Urothelium cell line (cell line): ENCODE measurements at places on chromosomes 4 and X.

DNA sequence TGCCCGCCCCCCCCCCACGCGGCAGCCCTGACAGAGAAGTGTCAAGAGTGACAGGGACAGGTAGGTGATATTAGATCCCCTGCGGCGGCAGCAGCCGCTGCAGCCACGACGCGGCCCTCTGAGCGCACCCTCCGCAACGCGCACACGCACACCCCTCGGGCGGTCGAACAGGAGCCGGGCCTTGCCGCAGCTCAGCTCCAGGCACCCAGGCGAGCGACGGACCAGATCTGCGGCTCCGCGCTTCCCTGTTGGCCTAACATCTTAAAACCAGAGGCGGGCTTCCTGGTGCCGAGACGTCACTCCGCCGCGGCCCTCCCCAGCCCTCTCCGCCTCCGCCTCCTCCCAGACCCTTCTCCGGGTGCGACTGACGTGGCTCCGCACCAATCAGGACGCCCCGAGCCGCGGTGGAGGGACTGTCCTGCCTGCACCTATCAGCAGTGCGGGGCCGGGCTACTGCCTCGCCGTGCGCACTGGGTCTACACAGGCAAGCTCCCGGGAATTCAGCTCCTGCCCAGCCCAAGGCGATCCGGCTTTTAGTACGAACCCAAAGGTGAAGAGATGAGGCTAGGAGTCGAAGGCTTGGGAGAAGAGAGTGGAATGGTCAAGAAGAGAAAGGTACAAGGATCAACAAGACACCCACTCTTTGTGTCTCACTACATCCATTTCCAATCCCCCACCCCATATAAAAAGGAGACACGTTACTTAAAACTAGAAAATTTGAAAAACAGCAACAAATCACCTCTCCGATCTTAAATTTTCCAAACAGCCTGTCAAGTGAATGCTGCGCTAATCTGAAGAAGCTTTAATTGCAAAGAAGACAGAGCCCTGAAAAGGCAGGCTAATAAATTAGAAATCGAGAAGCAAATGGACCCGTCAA is at the start of gene PITX2:
PITX2 (minus strand) TSS at position 237 of the 877 bp plus-strand sequence. CDS start 617 bp downstream, outside the sequence.
- peak; percentile 97 for DNase-seq

- DNase-seq = no peak
These were observed 26.2 kb upstream of the JAKMIP1 start for GRCh38 chr4:6226506-6226905.

DNA sequence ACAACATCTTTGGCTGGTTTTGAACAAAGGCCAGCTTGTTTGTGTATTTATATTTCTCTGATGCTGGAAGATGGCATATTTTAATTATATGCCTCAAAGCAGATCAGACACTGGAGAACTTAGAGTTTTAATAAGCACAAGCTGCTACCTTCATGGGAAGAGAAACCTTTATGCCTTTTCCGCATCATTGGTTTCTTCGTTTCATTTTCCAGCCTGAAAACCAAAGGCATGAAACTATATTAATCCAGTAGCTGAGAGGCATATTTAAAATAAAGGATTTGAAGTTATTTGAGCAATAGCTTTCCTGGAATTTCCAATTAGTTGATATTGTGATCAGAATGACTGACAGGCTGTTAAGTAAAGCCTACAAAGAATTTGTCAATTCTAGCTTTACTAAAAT is 141.0 kb downstream of the ARHGAP24 start:
- DNase-seq = no peak

GRCh38 chr4:44194365-44194764 is 254.2 kb downstream of the KCTD8 start:
- DNase-seq = peak; percentile 14

DNA sequence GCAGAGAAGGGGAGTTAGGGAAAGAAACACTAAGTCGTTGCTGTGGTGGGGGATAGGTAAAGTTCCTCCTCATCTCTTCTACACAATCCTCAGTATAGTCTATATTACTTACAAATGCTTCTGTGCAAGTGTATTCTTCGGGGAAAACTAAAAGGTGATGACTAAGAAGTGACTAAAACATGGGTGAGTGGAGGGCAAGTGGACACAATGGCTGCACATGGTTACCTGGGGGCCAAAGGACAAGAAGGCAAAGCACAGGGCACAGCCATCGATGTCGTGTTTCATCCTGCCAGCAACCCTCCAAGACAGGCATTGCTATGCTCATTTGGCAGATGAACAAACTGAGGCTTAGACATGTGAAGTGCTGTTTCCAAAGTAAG is 35.5 kb upstream of the CCKAR start:
- DNase-seq = no peak

DNA sequence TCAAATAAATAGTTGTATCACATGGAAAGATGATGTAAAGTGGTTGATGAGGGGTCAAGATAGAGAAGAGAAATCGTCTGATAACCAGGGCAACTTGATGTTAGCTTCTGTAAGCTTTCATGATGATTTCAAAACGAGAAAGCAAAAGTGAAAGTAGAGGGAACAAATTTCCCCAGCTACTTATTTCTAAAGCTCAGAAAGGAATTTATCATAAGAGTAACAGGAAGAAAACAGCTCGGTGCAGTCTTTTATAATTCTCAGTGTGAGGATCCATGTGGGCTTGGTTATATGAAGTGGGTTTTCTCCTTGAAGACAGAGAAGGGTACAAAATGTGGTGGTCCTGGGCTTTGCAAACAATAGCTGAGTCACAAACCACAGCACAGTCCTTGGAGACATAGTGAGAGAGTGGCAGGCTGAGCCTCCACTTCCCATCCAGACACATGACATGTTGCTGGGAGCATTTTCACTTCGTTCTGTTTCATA is 32.1 kb upstream of the GLRA2 start:
- DNase-seq = no peak

- DNase-seq = no peak
These were observed 98.2 kb downstream of the FRYL start for GRCh38 chr4:48681856-48682255.

GRCh38 chrX:134431894-134432293 is 28.1 kb upstream of the HPRT1 start:
- no peak for DNase-seq

DNA sequence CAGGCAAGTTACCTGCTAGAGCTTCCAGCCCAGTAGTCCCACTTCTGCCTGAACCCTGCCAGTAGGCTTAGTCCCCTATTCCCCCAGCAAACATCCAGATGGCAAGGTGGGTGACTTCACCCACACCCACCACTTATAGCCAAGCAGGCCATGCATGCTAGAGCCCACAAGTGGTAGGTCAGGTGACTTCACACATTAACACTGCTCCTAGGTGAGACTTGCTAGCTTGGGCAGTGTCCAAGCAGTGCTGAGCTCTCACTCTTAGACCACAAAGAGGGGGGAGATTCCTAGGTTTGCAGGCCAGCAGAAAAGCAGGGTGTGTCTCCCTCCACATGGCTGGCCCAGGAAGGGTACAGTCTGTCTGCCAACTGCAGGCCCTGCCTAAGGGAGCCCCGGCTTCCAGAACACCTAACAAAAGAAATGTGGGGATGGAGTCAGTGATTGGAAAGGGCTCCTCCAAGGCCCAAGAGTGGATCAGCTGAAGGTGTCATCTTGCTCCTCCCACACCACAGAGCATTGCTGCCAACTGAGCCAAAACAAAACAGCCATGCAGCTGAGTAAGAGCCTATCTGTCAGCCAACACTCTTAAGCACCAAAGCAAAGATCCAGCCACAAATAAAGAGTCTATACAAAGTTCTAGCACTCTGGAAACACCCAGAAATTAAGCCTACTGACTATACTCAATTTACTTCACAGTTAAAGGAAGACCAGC is 158.1 kb upstream of the USP38 start:
- DNase-seq = no peak

DNA sequence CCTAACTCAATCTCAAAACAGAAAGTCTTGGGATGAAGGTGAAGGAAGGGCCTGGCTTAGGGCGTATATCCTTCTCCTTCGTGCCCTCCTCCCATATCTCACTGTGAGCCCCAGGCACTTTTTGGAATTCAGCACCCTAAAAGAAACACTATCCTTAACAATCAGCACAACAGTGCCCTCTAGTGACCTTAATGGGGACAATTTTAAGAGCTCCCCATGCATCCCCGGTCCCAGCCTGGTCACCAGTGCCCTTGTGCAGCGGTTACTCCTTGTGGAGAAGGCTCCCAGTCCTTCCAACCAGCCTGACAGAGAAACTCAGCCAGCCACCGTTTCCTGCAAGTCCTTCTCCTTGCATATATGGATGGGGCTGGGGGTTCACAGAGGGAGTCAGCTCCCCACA is 4.2 kb downstream of the PAK3 start:
- peak; percentile 19 for DNase-seq

DNA sequence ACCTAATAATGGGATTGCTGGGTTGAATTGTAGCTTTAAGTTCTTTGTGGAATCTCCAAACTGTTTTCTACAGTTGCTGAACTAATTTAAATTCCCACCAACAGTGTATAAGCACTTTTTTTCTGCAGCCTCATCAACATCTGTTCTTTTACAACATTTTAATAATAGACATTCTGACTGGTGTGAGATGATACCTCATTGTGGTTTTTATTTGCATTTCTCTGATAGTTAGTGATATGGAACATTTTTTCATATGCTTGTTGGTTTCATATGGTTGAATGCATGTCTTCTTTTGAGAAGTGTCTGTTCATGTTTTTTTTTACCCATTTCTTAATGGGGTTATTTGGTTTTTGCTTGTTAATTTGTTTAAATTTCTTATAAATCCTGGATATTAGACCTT is 1718.9 kb downstream of the C4orf33 start:
- DNase-seq = no peak

- DNase-seq = no peak
These were observed 1607.7 kb downstream of the ARAP2 start for GRCh38 chr4:34636623-34637022.

DNA sequence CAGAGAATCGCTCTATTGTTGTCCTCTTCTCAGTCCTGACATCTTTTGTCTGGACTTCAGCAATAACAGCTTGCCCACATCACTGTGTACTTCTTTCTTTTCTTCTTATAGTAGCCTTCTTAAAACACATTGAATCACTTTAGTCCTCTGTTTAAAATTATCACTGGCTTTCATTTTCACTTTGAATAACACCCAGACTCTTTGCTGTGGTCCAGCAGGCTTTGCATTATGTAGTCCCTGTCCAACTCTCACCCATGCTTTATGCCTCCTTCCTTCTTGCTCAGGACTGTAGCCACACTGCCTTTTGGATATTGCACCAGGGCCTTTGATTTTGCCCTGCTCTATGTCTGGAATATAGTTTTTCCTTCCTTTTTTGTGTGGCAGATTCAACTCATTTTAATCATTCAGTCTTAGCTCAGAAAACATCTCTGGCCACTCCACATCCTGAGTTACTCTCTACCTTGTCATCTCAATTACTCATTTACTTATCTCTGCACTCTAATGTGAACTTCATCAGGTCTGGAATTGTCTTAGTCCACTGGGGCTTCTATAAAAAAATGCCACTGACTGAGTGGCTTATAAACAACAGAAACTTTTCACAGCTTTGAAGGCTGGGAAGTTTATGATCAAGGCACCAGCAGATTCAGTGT is 168.2 kb downstream of the C4orf33 start:
- DNase-seq = no peak

GRCh38 chr4:150217192-150217591 is 138.9 kb downstream of the DCLK2 start:
- no peak for DNase-seq

DNA sequence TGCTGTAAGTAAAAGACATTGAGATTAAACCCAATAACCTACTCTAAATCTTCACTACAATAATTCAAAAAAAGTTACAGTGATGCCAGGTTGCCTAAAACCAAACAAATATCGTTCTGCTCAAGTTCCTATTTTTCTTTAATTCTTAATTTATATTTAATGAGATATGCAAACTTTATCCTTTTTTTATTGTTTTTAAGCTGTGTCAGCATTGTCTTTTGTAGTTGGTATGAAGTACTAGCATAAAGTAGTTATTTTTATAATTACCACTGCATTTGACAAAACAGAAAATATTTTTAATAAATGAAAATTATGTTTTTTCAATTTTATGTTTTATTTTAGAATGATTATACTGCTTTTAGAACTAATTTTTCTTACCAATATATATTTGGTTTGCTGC is 1431.1 kb upstream of the PCDH7 start:
- DNase-seq = no peak

- DNase-seq = peak; percentile 57
These were observed 4.8 kb downstream of the FRMPD3 start for GRCh38 chrX:107454302-107454701.

DNA sequence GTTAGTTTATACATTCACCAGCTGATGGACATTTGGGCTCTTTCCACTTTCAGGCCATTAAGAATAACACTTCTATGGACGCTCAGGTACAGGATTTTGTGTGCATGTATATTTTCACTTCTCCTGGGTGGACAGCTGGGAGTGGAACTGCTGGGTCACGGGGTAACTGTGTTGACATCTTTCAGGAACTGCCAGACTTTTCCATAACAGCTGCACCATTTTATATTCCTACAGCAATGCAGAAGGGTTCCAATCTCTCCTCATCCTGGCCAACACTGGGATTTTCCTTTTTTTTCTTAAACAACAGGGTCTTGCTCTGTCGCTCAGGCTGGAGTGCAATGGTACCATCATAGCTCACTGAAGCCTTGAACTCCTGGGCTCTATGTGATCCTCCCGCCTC is 11.9 kb downstream of the HAUS7 start:
- no peak for DNase-seq

DNA sequence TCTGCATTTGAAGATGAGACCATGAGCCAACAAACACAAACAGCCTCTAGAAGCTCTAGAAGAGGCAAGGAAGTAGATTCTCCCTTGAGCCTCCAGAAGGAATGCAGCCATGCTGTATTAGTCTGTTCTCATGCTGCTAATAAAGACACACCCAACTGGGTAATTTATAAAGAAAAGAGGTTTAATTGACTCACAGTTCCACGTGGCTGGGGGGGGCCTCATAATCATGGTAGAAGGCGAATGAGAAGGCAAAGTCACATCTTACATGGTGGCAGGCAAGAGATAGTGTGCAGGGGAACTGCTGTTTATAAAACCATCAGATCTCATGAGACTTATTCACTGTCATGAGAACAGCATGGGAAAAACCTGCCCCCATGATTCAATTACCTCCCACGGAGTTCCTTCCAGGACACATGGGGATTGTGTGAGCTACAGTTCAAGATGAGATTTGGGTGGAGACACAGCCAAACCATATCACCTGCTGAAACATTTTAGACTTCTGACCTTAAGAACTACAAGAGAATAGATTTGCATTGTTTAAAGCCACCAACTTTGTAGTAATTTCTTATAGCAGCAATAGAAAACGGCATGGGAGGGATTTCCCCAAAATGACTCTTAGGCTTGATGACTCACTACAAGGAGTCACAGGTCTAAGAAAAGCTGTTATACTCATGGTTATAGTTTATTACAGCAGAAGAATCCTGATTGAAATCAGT is 284.4 kb upstream of the SFRP2 start:
- peak; percentile 42 for DNase-seq

DNA sequence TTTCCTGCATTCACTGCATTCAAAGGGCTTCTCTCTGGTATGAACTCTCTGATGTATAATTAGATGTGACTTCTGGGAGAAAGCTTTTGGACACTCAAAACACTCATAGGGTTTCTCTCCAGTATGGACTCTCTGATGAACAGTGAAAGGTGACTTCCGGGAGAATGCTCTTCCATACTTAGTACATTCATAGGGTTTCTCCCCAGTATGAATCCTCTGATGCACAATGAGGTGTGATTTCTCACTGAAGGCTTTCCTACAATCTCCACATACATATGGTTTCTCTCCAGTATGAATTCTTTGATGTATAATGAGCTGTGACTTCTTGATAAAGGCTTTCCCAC is 12.2 kb downstream of the ZNF630 start:
- DNase-seq = no peak

- no peak for DNase-seq
These were observed 100.2 kb upstream of the TMEM164 start for GRCh38 chrX:109902665-109903064.

GRCh38 chrX:6449946-6450345 is 85.0 kb downstream of the VCX3A start:
- DNase-seq = no peak
